NCI-H1092 (cell line): ENCODE measurements at places on chromosomes 5 and 9.

- DNase-seq, result no peak
Measured at GRCh38 chr5:87122151-87122977, 145.3 kb upstream of the RASA1 start.

- DNase-seq, result no peak
Measured at GRCh38 chr9:3332802-3333201, 193.0 kb downstream of the RFX3 start.

DNA sequence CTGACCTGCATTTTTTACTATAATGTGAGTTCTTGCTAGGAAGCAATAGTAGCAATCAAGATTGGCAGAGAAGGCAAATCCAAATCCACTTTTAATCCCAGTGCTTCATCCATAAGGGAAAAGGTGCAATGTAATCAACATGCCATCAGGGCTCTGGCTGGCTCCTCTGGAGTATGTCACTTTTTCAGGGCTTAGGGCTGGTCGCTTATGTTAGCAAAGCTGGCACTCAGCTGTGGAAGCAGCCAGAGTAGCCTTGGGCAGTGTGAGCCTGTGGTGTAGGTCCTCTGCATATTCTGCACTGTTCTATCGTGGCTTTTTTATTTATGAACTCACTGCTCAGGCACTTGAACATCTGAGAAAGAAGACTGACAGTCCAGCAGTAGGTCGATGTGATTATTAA lies 16.1 kb downstream of the ACTBL2 start:
- no peak for DNase-seq

GRCh38 chr5:147983742-147984141 lies 77.4 kb upstream of the C5orf46 start:
- no peak for DNase-seq

GRCh38 chr5:91225848-91226686 lies 157.1 kb downstream of the ARRDC3 start:
- DNase-seq, result peak; percentile 19

GRCh38 chr9:16954040-16954439 lies 83.6 kb upstream of the BNC2 start:
- no peak for DNase-seq
